Activated naive CD8-positive, alpha-beta T cell treated with anti-CD3 and anti-CD28 coated beads for 36 hours (primary cell): ENCODE measurements at places on chromosomes 5 and 9.

GRCh38 chr5:156128026-156128425 is 198.9 kb upstream of the SGCD start:
- DNase-seq, result no peak

- DNase-seq, result no peak
Measured at GRCh38 chr5:149837680-149838269, 106.8 kb downstream of the PDE6A start.

DNA sequence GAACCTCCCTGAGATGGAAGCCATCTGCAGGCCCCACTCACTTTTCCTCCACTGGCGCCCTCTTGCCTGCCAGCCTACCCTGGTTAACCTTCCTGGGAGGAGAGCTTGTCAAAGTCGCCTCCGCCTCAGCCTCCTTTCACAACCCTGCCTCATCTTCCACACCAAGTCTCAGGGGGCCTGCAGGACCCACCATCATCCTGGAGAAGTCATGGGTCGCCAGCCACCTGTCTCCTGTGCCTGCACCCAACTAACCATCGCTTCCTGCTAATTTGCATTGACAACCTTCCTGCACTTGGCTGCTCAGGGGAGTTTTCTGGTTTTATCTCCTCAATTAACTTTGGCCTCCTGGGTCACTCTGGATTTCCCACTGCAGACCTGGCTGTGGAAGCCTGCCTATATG is 52.8 kb upstream of the GRHPR start:
- no peak for DNase-seq

GRCh38 chr5:154286557-154286956 is 96.0 kb downstream of the GALNT10 start:
- DNase-seq, result no peak

DNA sequence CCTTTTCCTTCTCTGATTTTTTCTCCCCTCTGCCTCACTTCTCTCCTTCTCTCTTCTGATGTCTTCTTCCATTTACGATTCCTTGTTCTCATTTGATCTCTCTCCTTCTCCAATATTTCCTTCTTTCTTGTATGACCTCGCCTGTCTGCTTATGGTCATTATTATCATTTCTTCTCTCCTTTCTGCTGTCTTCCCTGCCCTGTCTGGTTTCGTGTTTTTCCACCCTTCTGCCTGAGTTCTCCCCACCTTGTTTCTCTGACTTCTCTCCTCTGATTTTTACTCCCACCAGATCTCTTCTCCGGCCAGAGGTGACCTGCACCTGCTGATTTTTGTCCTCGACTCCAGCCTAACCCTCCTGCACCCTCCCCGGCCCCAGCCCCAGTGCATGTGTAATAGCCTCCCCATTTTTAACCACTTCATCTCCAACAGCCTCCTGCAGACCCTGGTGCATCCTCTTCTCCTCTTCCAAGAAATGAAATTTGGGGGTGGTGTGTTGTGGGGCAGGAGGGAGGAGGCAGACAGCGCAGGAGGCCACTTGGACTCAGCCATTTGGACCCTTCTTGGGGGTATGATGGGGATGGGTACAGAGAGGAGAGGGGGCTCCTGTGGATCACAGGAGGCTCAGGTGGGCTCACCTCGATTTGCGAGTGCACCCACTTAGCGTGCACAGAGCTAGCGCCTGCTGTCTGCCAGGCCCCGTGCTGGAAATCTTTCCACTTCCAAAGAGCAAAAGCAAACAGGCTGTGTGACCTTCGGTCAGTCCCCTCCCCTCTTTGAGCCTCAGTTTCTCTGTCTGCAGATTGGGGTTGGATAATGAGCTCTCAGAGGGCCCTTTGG is 32.5 kb downstream of the GSN start:
- DNase-seq, result no peak

- no peak for DNase-seq
Measured at GRCh38 chr5:122367456-122367855, 55.4 kb downstream of the SNCAIP start.

- DNase-seq, result no peak
Measured at GRCh38 chr5:43675357-43675756, 72.4 kb downstream of the NNT start.

DNA sequence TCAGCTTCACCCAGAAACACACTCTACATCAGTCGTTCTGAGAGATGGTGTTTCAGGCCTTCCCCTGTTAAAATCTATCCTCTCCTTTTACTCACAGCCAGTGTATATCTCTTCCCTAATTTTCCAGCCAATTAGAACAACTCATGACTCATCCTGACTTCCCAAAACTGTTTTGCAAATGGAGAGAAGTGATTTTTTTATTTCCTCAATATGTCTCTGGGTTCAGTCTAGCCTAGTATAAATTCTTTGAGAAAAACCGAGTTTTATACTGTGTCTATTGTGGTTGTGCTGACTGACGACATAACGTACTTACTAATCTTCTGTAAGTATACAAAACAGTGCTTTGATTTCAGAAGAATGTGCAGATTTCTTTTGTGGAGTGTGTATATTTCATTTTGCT is 28.4 kb upstream of the CAST start:
- no peak for DNase-seq

- DNase-seq, result no peak
Measured at GRCh38 chr9:26357803-26358344, 534.7 kb downstream of the CAAP1 start.

DNA sequence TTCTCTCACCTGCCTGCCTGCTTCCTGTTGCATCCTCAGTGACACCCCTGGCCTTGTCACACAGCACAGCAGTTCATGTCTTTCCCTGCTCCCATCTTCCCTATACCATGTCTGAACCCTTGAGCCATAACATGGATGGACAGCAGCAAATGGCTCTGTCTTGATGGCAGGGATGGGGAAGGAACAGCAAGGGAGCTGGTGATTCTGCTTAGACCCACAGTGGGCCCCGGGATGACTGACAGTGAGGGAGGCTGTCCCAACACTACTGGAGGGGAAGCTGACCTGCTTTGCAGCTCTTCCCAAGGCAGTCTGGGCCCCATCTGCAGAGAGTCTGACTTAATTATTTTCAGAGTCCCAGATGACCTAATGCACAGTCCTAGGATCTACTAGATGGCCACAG is 48.2 kb downstream of the MARCHF3 start:
- no peak for DNase-seq

DNA sequence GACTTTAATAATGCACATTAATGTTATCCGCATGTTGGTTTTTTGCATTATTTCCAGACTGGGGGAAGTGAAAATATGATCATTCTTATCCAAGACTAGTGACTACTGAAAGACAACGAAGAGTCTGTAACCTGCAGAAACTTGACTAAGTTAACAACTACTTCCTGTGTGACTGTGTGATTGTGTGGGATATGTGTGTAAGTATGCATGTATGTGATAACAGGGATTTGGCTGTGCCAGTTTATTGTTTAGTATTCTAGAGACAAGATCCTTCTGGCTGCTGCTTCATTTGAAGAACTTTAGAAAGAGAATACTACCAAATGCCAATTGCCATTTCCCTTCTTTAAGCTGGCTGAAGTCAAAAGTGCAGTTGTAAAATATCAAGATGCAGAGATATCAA is 375.7 kb upstream of the PRR16 start:
- DNase-seq, result no peak

GRCh38 chr5:175457466-175457865 is 13.5 kb upstream of the DRD1 start:
- no peak for DNase-seq

GRCh38 chr5:135596788-135597187 is 18.0 kb upstream of the CXCL14 start:
- DNase-seq, result no peak

DNA sequence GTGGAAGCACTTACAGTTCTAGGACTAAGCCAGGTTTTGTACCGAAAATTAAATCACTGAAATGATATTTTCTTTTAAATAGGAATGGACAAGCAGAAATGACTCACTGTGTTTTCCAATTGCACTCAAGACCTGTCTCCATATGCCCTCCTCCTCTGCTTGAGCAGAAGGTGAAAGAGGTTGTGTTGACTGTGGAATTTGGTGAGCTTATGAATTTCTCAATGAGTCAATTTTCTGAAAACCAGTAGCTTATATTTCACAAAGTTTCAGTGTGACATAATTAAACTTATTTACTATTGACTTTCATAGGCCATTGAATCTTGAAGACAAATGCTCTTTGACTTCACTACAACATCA is 249.9 kb downstream of the NPR3 start:
- no peak for DNase-seq

DNA sequence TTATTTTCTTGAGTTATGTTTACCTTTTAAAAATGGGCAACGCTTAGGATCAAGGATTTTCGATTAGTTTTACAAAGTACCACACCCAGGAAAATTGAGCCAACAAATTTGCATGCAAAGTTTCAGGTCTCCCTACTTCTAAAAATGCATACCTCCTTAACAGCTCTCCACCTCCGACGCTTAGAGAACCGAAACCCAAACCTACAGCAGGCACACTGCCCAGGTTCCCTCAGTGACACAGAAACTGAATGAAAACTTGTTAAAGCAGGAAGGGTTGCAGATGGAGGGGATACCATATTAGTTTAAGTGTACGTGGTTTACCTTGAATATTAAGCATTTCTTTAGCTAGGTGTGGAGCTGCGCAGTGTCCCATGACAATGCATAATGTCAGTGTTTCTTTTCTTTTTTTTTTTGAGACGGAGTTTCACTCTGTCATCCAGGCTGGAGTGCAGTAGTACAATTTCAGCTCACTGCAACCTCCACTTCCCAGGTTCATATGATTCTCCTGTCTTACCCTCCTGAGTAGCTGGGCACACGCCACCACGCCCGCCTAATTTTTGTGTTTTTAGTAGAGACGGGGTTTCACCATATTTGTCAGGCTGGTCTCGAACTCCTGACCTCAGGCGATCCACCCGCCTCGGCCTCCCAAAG is 1.6 kb upstream of the SUB1 start:
- no peak for DNase-seq

GRCh38 chr5:62578540-62578939 is at the start of gene LRRC70:
Gene LRRC70, plus strand, starts transcription at chr5:62578819. Its CDS starts 620 bp downstream, at chr5:62579439.
- DNase-seq, result no peak

DNA sequence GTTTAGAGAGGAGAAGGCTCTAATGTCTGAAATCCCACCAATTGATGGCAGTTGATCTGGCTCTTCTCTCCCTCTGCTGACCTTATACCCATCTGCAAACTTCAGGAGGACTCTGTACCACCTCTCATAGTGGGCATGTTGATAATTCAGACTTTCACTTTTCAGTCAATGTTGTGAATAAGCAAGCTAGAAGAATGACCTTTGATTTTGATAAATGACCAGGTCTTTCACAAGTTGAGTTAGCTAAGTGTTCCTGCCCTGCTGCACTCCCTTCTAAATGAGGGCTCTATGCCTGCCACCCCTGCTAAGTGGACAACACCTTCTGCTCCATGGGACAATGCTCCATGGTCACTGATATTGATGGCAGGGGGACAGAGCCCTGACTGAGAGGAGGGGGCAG is 74.7 kb downstream of the SPRY4 start:
- no peak for DNase-seq

DNA sequence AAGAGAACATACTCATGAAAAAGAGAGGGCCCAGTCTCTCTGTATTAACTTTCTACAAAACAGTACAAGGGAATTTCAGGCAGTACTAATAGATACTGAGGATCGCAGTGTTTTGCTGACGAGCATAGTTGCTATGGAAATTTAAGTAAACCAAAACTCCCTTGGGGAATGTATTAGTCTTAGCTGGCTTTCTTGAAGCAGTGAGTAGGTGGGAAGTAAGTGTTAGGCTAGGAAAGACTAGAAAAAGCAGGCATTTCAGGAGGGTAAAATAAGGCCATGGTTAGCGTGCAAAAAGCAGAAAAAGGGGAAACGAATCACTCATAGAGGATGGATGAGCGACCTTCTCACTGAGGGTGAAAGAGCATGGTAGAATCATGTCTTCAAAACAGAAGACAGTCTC is 84.3 kb upstream of the ACTBL2 start:
- no peak for DNase-seq

GRCh38 chr5:2669913-2670312 is 81.6 kb downstream of the IRX2 start:
- no peak for DNase-seq

DNA sequence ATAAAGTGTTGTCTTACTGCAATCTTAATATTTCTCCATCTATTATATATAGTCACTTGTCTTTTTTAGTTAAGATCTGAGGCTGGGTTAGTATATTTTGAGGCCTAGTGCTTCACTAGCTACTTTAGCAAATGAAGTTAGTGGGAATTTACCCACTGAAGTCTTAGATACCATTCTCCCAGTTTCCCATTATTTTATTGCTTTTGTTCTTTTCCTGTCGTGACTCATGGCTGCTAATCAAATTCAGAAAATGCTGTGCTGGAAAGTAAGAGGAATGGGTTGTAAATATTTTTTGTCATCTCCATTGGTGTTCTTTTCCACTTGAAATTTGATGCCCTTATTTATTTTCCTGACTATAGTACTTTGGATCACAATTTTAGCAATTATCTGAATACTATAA is 14.2 kb downstream of the TCERG1 start:
- DNase-seq, result no peak

DNA sequence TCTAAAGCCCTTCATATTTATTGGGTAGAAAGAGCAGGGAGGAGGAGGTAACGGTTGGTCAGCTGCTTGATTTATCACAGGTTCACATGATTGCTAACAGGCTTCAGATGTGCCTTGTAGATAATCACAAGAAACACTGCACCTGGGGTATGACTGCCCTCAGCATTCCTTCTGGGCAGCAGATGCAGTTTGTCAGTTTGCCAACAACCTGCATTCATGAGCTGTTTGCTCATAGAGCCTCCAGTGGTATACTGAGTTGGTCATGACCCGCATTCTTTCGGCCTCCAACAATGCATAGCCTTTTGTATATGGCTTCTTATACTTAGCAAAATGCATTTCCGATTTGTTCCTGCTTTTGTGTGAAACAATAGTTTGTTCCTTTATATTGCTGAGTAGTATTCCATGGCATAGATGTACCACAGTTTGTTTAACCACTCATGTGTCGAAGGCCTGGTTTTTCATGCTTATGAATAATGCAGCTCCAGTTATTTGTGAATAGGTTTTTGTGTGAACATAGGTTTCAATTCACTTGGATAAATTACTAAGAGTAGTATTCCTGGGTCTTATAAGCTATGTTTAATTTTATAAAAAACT is 83.6 kb downstream of the ARHGEF28 start:
- no peak for DNase-seq

DNA sequence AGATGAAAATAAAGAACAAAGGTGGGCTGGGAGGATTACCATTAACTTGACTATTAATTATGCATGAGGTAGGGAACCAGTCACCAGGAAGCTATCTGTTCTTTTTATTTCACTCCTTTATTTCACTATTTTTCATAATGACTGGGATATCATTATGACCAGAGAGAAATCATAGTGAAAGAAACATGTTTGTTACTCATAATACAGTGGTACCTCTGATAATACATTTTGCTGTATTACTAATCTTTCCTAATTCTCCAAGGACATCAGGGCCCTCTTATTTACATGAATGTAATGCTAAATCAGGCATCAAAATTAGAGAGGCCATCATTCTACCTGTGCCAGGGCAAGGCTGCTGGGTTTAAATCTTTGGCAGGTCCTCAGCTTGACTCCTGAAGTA is 253.7 kb downstream of the NR3C1 start:
- no peak for DNase-seq
